DMS153 (cell line): ENCODE measurements at places on chromosomes 12 and 14.

DNA sequence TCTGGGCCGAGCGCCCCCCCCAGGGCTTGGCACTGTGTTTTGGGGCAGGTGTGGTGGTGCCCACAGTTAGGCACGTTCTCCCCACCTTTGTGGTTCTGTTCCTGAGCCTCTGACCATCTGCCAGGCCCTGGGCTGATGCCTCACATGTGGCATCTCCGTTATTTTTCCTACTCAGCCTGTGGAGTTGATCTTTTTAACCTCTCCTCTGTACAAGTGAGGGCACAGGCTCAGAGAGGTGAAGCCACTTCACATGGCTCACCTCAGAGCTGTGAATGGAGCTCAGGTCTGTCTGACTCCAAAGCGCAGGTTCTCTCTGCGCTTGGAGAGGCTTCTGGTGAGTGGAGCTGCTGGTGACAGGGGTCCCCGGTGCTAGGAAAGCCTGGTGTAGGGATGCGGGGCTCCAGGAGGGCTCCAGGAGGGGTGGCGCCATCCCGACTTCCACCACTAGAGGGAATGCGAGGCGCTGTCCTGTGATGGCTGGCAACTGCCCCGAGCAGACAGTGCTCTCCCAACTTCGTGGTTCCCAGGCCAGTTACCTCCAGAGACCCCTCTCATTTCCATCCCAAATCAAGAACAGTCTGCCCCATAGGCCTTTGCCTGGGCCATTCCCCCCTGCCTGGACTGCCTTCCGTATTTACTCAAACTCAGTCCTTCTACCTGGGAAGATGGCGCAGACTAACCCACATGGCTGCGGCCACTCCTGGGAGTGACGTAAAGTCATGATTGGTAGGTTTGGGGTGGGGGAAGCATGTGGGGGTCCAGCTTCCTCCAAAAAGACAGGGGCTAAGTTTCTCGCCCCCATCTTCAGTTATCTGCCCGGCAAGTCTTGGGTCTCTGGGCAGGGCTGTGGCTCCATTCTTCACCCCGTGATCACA, 9.9 kb downstream of the BCL7A start:
- no peak for DNase-seq

DNA sequence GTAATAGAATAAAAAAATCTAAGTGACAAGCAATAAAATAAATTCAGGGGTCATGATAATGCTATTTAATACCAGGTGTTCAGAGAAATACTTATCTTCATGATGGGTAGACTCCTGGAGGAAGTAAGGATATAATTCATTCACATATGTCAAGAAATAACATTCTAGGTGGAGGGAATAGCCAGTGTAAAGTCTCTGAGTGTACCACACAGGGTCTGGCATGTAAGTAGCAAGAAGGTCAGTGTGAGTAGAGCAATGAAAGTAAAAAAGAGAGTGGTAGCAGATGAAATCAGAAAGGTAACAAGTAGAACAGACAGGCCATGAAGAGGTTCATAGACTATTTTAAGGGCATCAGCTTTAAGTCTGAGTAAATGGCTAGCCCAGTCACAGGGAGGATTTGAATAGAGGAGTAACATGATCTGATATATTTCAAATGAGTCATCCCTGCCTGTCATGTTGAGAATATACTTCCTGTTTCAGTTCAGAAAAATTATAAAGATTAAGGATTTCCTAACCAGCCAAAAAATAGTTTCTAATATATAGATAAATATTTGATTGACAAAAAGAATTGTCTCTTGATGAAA, 519.9 kb downstream of the C12orf50 start:
- DNase-seq = peak; percentile 24

DNA sequence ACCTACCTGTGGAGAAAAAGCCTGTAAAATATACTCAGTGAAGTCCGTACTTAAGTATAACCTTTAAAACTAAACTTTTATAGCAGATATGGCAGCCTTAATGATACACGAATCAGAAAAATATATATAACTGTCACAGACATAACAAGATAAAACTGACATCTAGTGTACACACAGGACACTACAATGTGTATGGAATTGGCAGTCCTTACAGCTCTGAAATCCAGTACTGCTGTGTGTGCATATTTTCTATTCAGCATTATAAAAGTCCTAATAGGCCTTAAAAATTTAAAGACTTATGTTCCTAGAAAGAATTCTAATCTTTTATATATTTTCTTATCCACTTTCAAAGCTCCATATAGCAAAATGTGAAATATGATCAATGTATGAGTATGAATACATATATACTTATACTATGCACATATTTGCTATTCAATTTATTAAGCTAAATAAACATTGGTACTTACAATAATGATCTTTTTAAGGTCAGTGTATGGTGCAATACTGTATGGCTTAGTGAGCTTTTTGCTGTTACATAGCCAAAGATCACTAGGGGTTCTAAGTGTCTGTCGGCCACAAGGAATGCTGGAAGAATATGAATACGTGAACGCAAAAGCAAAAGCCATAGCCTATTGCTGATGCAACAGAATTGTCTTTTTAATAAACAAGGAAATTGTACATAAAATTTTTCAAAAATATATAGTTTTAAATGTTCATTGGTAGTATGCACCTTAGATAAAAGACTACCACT, 69.2 kb downstream of the C2CD5 start:
- DNase-seq = no peak

DNA sequence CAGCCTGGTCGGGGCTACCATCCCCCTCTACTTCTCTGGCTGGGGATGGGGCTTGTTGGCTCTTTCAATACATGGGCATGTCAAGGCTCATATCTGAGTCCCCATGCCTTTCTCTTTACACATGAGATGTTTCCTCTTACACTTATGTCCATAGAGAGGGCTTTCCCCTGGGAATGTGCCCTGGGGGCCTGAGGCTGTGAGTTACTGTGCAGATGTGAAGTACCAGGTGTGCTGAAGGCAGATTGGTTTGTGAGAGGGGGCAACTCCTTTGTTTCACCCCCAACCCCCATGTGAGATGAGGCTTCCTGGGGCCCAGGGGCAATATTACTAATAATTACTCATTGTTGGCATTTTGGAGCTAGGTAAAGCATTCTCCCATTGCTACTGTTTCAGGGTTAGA, 32.8 kb downstream of the NRXN3 start:
- peak; percentile 92 for DNase-seq

DNA sequence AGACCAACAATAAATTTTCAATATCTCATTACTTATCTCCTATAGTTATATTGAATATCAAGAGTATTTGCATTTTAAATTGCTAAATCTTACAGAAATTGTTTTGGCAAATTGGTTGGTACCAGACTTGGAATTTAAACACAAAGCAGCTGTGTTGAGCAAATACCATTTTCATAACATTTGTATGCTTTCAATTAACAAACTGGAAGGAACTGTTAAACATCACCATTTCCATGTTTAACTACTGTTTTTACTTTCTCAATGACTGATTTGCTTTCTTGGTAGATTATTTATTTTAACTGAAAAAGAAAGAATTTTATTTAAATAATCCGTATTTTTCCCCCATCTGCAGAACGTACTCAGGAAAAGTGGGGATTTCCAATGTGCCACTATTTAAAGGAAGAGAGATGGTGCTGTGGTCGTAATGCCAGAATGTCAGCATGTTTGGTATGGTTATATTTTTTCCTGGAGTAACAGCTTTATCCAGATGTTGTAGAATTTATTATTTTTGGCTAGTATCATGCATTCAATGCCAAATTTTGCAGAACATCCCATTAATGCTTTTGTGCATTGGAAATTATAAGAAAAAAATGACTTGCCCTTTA, 72.3 kb downstream of the METTL25 start:
- DNase-seq = no peak

DNA sequence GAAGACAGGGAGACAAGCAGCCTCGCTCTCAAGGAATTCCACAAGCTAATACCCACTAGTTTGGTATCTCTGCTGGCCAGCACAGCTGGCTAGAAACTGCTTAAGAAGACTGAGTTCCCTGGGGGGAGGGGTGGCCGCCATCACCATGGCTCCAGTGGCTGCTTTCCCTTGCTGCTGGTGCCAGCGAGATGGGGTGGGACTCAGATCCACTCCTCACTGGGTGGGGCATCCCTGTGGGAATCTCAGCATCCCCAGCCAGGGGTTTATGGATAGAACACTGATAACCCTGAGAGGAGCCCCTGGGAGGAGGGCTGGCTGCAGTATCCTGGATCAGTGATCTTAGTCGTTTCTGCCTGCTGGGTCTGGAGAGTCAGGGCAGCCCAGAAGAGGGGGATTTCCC, 170.6 kb upstream of the MDGA2 start:
- DNase-seq = no peak

- no peak for DNase-seq
Measured at GRCh38 chr14:50156111-50156510, 39.7 kb upstream of the VCPKMT start.

DNA sequence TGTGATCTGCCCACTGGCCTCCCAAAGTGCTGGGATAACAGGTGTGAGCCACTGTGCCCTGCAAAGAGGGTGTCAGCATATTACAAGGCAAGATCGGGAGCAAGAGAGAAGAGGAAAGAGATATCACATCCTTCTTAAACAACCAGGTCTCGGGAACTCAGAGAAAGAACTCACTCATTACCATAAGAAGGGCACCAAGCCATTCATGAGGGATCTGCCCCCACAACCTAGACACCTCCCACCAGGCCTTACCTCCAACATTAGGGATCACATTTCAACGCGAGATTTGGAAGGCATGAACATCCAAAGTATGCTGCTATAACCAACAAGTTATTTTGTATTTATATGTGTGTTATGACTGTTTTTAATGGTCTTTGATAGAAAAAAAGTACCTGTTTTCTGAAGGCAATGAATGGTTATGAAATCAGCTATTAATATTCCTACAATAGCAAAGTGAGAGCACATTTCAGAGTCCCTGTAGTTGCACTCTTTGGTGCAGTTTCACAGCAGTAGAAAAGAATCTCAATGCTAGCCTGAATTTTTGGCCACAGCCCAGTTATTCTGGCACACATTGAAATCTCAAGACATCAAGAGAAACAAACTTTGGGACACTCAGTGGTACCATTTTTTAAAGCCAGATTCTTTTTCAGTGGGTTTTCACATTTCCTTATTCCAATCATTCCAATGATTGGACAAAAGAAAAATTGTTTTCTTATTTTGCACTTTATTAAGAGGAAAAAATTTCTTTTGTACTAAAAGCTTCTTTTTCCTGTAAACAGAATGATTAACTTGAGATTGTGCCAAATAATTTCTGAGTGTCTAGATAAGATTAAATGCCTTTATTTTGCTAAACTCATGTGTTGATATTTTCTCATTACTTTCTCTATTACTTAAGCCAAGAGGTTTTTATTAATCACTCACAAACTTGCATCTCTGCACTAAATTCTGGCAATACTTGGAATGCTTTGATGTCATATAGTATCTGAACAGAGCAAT, 582.6 kb upstream of the ATP2B1 start:
- DNase-seq = no peak

DNA sequence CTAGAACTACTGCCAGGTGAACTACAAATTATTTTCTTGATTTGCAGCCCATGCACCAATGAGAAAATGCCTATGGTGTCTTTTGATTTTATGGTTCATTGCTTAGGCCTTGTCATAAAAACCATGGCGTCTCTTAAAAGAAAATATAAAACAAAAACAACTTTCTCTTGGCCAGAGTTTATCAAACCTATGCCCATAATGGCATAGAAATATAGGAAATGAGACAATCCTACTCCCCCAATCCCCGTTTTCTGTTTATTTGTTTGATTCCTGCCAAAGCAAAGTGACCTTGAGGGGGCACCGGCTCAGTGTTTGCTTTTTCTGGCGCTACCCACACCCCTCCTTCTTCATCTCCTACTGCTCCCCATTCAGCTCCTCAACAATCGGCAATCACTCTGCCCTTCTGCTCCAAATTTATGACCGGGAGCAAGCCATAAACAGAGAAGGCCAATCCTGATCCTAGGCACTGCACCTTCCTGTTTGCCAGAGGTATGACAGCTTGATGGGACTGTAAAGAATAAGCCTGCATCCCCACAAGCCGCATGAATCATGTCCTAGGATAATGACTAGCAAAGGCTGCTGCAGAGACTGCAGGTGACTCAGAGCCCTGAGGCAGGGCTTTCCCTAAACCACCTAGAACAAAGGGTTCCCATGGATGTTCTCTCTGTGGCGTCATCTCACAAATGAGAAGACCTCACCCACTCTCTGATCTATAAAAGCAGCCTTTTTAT, 874.9 kb downstream of the NRXN3 start:
- DNase-seq = peak; percentile 94

DNA sequence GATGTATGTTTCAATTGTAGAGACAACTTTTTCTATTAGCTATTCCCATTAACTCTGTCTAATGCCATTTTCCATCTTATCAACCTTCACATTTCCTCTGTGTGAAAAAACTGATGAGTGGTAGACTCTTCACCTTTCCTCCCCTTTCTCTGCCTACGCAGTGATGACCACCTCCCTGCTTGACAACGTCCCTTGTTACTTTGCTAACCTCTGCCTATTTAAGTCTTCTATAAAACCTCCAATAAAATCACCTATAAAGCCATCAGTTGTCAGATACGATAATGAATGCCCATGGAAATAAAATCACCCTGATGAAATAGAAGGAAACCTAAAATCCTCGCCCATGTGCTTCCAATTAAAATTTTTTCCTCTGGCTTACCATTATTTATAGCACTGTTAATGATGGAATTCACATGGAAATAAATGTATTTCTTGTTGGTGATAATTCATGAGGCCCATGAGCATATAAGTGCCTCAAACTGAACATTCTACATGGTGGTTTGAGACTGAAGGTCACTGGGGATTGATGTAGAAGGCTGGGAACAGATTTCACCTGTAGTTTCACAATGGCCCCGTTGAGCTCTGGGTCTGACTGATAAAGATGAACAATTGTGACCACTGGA, 1454.0 kb upstream of the SEL1L start:
- no peak for DNase-seq

GRCh38 chr12:39395866-39396265, 47.1 kb downstream of the KIF21A start:
- DNase-seq = no peak

DNA sequence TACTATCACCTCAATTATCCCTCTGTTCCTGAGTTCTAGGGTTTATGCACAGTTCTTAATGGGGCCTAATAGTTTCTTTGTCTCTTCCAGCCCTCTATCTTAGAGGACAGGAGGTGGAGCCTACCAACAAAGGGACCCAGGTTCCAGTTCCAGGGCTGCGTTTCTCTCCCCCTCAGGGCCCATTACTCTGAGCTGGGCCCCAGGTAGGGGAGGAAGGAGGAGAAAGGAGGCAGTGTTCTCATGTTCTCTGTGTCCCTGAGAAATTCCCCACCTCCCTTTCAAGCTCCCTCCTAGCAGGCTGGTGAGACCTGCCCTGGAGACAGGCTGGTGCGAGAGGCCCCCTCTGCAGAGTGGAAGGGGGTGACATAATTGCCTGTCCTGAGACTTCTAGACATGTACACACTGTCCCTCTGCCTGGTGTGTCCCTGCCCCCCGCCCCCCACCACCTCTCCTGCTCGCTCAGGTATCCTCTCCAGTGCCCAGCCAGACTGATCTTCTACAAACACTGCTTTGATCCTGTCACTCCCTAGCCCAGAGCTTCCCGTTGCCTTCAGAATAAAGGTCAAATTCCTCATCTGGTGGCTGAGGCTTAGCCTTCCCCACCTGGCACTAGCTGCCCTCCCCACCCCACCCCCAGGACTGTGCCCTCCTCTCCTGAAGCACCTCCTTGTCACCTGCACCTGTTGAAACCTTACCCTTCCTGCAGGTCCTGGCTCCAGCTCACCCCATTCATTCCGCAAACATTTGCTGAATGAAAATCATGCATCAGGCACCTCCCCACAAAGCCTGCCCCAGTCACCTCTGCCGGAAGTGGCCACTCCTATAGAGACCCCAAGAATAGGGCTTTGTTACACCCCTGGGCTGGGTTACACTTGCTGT, 21.1 kb upstream of the KRT8 start:
- DNase-seq = peak; percentile 97

GRCh38 chr12:76020281-76020680, 11.3 kb downstream of the PHLDA1 start:
- DNase-seq = no peak

GRCh38 chr12:107779077-107779831, 4.8 kb downstream of the ASCL4 start:
- DNase-seq = no peak
